Stimulated activated CD4-positive, alpha-beta T cell treated with anti-CD3 and anti-CD28 coated beads, Interleukin-12 subunit alpha, Interleukin-12 subunit beta, amount 100 ng/mL, for 48 hours (primary cell): ENCODE measurements at places on chromosomes 6 and 20.
A peak's percentile ranks its signal among the peaks of the same experiment; 100 is the strongest.

- DNase-seq = no peak
These were observed 84.6 kb downstream of the AK9 start for GRCh38 chr6:109606359-109606758.

DNA sequence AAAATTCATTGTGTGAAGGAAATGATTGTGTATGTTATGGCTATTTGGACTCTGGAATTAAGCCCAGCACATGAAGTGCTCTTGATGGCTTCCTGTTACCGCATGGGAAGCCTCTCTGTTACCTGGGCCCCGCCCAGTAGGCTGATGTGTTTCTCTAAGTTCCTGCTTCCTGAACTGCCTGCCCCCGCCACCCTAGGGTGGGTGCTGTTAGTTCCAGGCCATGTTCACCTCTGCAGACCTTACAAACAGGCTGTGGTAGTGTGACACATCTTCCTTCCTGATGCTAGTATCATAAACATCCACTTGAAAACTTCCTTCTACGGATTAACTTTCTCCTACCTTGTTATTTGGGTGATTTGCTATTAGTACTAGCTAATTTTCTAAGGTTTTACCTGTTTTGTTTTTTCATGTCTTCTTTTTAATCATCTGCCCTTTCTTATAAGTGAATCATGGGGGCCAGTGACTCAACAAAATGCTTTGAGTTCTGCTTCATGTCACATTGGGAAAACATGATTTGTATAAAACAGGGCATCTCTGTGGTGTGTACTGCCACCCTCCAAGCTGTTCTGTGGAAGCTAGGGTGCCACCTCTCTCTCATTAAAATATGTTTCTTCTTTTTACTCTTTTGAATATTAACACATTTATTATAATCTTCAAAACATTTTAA, 40.6 kb downstream of the SH3BGRL2 start:
- peak; percentile 25 for DNase-seq

GRCh38 chr6:98203170-98203806, 631.1 kb upstream of the POU3F2 start:
- no peak for DNase-seq

DNA sequence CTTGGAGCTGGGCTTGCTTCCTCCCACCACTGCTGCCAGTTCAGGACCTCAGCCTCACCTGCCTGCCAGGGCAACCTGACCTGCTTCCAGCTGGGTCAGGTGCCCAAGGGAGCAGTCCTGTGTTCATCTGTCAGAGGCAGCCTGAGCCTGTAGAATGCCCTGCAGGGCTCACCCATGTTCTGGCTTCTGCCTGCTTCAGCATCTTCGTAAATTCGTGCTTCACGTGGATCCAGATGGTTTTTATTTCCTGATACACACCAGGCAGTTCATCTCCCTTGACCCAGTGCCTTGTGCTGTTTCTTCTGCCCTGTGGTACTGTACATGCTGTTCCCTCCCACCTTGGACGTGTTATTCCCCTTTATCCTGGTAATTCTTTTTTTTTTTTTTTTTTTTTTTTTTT, 50.2 kb downstream of the ARID1B start:
- DNase-seq = no peak

GRCh38 chr6:170051229-170052172, 239.4 kb downstream of the DLL1 start:
- DNase-seq = no peak

DNA sequence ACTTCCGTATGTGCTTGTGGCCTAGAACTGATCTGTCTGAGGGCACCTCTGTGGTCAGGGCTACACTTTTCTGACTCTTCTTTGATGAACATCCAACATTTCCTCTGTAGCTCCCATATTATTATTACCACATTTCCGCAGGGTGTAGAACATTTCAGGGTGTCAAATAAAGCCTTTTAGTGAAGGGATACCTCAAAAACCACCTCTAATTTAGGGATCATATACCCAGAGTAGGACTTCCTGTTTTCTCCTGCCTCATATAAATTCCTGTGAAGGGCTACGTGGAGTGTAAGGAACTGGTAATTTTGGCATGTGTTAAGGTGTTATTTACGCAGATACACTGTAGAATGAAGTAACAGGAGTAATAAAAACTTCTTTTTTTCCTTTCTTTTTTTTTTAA, 5.5 kb upstream of the MUC22 start:
- no peak for DNase-seq

DNA sequence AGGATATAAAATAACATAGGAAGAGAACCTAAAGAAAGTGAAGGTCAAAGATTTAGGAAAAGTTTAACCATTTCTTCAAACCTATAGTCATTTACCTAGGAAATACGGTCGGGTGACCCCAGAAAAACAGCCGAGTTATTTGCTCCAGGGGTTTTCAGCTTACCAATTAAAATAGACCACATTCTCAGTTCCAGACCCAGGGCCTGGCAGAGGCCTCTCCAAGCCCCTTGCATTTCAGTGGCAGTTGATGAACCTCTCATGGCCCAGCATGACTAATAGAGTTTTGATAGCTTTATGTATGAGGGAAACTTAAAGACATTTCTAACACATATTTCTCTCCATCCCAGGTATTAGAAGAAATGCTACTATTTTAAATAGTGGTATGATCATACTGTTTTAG, 113.5 kb downstream of the OGFRL1 start:
- no peak for DNase-seq
